Fibroblast of skin of back (primary cell): ENCODE measurements at places on chromosomes 3 and 15.
A peak's percentile ranks its signal among the peaks of the same experiment; 100 is the strongest.

DNA sequence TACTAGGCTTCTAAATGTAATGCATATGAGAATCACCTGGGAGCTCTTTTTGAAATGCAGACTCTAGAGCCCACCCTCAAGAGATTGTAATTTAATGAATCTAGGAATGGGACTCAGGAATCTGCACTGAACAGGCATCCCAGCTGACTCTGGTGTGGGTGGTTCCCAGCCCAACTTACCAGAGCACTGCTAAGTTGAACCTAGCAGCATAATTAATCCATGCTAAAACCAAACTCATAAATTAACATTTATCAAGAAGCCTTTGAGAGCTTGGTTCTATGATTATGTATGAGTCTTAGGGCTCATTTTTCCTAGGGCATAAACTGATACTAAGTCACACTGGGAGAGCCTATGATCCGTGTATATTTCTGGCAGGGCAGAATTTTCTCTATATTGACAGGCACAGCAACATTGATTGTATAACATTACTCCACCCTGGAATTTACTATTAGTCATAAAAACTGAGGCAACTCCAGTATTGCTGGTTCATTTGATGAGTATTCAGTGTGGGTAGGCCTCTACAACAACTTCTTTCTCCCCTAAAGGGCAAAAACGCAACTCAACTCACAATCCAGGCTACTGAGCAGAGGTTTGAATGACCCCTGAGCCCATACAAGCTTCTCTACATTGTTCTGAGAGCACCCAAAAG lies 10.7 kb upstream of the CSTA start:
- no peak for DNase-seq

DNA sequence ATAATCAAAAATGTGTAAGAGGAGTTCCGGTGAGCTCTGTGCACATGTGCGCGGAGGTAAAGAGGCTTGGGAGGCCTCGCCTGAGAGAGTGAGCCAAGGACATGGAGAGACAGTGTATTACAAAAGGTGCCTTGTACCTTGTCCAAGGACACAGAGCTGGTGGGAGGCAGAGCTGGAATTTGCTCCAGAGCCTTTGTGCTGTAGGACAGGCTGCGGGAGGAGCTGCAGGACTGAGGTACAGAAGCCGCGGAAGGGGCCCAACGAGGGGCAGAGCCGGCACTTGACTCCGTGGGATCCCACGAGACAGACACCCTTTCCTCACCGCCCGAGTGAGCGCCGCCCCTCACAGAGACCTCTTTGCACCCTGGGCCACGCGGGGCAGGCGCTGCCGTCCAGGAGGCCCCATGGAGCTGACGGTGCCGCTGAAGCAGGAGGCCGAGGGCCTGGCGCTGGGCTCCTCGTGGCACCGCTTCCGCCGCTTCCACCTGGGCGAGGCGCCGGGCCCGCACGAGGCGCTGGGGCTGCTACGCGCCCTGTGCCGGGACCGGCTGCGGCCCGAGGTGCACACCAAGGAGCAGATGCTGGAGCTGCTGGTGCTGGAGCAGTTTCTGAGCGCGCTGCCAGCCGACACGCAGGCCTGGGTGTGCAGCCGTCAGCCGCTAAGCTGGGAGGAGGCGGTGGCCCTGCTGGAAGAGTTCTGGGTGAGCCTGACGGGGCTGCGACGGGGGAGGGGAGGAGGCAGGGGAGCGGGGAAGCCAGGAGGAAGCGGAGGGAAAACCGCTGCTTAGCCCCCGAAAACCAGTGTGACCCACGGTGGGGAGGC lies 68.7 kb downstream of the SLTM start:
- peak; percentile 12 for DNase-seq

- peak; percentile 98 for DNase-seq
Observed at GRCh38 chr3:107884719-107885460, 205.9 kb downstream of the CD47 start.

GRCh38 chr3:40152482-40153133 lies 156.9 kb upstream of the EIF1B start:
- DNase-seq, result no peak

GRCh38 chr3:100209948-100210771 lies 50.6 kb upstream of the TBC1D23 start:
- DNase-seq, result no peak

DNA sequence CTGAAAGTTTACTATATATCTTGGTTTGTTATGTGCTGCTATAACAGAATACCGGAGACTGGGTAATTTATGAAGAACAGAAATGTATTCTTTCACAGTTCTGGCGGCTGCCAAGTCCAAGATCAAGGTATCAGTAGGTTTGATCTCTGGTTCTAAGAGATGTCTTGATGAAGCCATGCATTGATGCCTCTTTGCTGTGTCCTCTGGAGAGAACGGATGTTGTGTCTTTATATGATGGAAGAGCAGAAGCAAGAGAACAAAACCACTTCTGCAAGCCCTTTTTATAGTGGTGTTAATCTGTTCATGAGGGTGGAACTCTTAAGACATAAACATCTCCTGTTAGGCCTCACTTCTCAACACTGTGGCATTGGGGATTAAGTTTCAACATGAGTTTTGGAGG lies 62.7 kb downstream of the TCF12 start:
- DNase-seq, result no peak
